ENCODE measurements at places on chromosomes 7 and 10. TPM values are rescaled to one million over a fixed set of nuclear protein-coding genes. Genes with fewer than 3 reads are reported as not detected.

CPA2 gene
- total RNA-seq = not detected

IL15RA gene
- 2.8 TPM for total RNA-seq

FOXI2 gene
- not detected for total RNA-seq

ZNF804B gene
- not detected for total RNA-seq

DLX5 gene
- not detected for total RNA-seq

SHTN1 gene
- total RNA-seq = 24.8 TPM

PDZD8 gene
- total RNA-seq = 18.8 TPM

MUC3A gene
- 22.0 TPM for total RNA-seq

ABCB4 gene
- total RNA-seq = not detected

WEE2 gene
- not detected for total RNA-seq

MACC1 gene
- not detected for total RNA-seq

BAIAP2L1 gene
- 51.9 TPM for total RNA-seq

AP4M1 gene
- total RNA-seq = 16.1 TPM

HYAL4 gene
- total RNA-seq = not detected

FAM204A gene
- 44.7 TPM for total RNA-seq

ASZ1 gene
- total RNA-seq = not detected

KCNIP2 gene
- total RNA-seq = 0.98 TPM

IKZF1 gene
- not detected for total RNA-seq

NKX1-2 gene
- 0.07 TPM for total RNA-seq

WASL gene
- total RNA-seq = 25.1 TPM

NRF1 gene
- 9.5 TPM for total RNA-seq

COL17A1 gene
- 1.9 TPM for total RNA-seq

UCN3 gene
- total RNA-seq = not detected

AGMO gene
- 1.1 TPM for total RNA-seq

WDFY4 gene
- total RNA-seq = not detected

CYP26C1 gene
- not detected for total RNA-seq

SAMD9L gene
- total RNA-seq = 0.64 TPM

GSTK1 gene
- total RNA-seq = 103 TPM

RASA4B gene
- 1.7 TPM for total RNA-seq

HOXA2 gene
- total RNA-seq = 1.1 TPM

ADGRA1 gene
- total RNA-seq = 0.12 TPM

PDZD7 gene
- total RNA-seq = 1.2 TPM

TSPAN33 gene
- total RNA-seq = 6.9 TPM

MALRD1 gene
- total RNA-seq = not detected

CLDN4 gene
- total RNA-seq = 7.0 TPM

EPO gene
- not detected for total RNA-seq

ATP5MK gene
- total RNA-seq = 435 TPM

TAS2R3 gene
- not detected for total RNA-seq

ANKRD30A gene
- total RNA-seq = 1.0 TPM

FZD8 gene
- total RNA-seq = 7.0 TPM

JCAD gene
- total RNA-seq = 10.1 TPM

MPP7 gene
- total RNA-seq = not detected

FAM25G gene
- not detected for total RNA-seq

LRWD1 gene
- 33.2 TPM for total RNA-seq

RBP3 gene
- total RNA-seq = not detected

All from A549 treated with ZK216348 at 1 μM for 4 hours (cell line).